Activated naive CD4-positive, alpha-beta T cell (primary cell): ENCODE measurements at places on chromosomes 12 and 14.

DNA sequence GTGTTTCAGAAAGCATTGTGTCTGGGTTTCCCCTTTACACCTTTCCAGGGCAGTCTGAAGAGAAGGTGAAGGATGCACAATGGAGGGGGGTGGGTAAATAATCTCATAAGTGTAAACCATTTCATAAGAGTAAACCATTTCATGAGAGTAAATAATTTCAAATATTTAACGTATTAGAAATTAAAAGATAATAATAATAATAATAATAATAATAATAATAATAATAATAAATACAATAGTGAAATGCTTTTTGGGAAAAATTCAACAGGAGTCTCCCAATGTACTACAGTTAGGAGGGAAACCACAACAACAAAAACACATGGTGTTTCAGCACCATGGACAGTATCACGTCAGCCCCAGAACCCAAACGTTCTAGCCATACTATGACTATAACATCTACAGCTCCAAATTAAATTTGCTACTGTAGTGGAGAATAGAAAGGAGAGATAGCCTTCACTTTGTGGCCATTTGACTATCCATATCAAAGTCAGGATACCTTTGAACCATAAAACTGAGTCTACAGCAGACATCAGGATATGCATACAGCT, 691.8 kb downstream of the BCL11B start:
- no peak for DNase-seq

GRCh38 chr12:43861840-43862150, 25.9 kb downstream of the TMEM117 start:
- no peak for DNase-seq

DNA sequence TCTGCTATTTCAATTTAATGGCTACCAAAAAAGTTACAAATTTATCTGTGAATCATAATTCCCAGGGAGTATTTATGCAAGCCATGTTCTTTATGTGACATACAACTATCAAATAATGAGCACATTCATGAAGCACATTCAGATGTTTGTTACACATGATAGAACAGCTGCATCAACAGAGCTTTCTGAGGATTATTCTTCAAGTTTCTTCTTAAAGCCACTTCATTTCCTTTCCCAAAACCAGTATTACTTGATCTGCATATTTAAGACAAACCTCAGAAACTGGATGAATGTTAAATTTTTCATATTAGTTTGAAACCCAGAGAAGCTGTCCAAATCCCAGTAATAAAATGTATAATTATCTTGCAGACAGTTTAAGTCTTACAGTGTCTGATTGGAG, 73.6 kb upstream of the SOX5 start:
- DNase-seq: no peak

GRCh38 chr12:4762773-4763172, 42.6 kb downstream of the GALNT8 start:
- no peak for DNase-seq

DNA sequence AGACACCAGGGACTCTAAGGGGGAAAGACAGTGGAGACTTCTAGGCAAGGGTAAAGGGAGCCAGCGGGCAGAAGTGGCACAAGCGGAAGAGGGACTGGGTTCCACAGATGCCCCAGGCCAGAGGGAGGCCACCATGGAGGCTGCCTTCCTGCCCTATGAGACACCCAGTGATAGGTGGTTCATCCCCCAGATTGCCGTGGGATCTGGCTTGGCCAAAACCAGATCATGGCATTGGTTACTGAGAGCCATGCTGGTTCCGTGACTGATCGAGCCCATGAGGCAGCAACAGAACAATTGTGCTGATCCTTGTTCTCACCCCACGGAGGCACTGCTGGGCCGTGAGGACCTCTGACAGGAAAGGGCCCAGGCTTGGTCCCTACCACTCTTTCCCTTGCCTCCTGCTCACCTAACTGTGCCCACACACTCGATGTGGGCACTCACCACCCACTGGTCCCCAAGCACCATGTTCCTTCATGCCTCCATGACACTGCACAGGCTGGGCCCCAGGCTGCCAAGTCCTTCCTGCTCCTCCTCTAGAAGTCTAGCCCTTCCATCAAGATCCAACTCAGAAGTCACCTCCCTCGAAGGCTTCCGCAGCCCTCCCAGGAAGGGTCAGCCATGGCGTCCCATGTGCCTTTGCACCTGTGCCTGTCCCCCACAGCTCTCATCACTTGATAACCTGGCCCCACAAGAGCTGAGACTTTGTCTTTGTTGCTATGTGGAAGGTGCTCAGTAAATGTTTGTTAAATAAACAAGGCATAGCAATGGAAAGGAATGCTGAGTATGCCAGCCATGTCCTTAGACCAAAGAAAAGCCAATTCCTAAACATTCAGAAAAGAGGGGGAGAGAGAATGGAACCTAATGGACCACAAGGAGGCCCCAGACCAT, 7.3 kb downstream of the KRT79 start:
- no peak for DNase-seq

GRCh38 chr12:75545636-75546035, 34.2 kb upstream of the KRR1 start:
- no peak for DNase-seq

DNA sequence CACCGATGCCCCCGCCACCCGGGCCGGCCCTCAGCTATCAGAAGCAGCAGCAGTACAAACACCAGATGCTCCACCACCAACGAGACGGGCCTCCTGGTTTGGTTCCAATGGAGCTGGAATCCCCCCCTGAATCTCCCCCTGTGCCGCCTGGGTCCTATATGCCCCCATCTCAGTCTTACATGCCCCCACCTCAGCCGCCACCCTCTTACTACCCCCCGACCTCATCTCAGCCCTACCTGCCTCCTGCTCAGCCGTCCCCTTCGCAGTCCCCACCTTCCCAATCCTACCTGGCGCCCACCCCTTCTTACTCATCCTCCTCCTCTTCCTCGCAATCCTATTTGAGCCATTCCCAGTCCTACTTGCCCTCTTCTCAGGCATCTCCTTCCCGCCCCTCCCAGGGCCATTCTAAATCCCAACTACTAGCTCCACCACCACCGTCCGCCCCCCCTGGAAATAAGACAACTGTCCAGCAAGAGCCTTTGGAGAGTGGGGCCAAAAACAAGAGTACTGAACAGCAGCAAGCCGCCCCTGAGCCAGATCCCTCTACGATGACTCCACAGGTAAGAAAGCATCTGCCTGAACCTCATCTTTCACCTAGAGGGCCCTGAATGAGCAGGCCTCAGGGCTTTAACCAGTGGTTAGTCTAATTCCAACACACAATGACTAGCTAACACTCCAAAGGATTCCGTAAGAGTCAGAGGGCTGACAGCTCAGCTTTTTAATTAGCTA, 851 bp downstream of the YLPM1 start:
- no peak for DNase-seq

DNA sequence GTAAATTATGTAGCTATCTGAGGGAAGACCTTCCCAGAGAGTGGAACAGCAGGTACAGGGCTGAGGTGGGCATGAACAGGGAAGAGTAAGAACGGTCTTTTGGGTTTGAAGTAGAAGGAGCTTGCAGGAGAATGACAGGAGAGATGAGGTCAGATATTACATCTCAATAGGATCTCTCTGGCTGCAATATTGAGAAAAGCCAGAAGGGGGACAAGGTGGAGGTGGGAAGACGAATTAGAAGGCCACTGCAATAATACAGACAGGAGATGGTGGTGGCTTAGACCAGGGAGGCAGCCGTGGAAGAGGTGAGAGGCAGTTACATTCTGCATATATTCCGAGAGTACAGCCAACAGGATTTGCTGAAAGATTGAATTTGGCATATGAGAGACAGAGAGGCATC, 310.2 kb downstream of the APAF1 start:
- DNase-seq: no peak

DNA sequence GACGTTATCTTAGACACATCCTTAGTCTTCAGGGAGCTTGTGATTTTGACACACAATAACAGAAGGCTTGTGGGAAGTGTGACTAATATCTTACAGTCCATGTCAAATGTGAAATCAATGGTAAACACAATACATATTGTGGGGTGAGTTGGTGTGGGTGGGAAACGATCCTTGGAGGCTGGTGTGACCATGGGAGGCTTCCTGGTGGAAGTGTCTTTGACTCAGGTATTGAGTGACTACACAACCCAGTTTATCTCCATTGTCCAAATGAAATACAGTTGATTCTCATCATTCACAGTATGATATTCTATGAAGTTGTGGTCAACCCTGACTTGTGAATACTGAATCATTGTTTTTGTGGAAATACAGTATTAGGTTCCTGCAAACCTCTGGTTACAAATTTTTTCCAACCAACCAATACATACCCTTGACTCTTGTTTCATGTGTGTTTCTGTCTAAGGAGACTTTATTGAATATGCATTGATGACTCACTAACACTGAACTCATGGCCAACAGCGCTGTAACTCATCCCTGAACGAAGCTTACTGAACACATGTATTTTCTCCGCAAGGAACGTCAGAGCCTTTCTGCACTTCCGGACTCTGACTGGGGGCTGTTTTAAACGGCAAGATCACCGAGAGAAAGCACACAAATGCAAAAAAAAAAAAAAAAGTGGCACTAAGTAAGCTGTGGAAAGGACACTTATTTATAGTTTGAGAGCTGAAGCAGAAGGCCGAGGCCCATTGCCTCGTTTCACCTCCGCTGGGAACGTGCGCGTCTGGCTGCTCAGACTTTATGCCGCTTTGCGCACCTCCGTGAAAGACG, 59.0 kb downstream of the CLMN start:
- no peak for DNase-seq

DNA sequence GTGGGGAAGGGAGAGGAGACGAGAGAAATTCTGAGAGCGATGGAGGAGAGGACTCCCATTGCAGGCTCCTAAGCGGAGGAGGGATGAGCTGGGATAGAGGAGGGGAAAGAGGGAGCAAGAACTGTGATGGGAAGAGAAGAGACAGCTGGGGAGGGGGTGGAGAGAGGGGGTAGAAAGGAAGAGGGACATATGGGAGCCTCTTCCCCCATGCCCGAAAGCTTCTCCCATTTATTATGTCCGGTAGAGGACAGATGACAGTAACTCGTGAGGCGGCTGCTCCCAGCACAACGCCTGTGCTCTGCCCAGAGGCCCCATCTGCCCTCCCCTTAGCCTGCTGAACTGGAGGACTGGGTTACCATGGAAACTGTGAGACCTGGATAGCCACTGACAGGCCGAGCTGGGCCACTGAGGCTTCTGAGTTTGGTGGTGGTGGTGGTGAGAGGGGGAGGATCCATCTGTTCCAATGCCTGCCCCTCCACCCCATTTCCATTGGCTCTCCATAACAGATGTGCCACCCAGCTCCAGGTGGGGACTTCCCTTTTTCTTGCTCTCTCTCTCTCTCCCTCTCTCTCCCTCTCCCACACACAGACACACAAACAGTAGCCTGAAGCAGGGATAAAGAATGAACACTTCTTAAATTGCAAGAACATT, 8.3 kb downstream of the CPNE6 start:
- no peak for DNase-seq

DNA sequence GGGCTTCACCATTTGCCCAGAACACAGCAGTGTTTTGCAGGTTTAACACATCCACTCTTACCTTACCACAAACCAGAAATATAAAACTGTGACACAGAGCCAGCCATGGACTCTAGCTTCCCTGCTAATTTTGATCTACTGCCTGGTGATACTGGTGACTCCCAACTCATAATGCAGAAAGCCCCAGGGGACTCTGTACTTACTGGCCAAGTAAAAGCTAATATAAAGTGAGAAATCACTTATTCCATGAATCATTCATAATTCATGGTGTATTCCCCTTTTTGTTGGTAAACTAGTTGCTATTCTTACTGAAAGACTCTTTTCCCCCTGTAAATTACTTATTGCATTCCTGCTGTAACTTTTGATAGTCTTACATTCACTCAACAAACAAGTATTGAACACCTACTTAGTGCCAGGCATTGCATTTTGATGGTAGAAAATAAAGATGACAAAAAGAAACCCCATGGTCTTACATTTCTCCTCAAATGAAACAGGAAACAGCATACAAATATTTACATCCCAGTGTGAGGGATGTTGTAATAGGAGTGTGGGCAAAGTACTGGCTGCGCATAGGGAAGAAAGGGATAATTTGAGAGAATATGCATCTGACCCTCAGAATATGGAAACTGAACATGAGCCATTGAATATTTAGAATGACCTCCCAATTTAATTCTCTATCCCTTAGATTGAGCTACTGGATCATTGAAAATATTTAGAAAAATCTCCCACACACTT, 279.6 kb downstream of the PDZRN4 start:
- no peak for DNase-seq

GRCh38 chr12:127489061-127489460, 777.9 kb upstream of the TMEM132C start:
- no peak for DNase-seq

- DNase-seq: no peak
Observed at GRCh38 chr12:52379536-52379935, 5.9 kb downstream of the KRT84 start.

GRCh38 chr14:102087762-102088011, 843 bp upstream of the HSP90AA1 start:
- no peak for DNase-seq

DNA sequence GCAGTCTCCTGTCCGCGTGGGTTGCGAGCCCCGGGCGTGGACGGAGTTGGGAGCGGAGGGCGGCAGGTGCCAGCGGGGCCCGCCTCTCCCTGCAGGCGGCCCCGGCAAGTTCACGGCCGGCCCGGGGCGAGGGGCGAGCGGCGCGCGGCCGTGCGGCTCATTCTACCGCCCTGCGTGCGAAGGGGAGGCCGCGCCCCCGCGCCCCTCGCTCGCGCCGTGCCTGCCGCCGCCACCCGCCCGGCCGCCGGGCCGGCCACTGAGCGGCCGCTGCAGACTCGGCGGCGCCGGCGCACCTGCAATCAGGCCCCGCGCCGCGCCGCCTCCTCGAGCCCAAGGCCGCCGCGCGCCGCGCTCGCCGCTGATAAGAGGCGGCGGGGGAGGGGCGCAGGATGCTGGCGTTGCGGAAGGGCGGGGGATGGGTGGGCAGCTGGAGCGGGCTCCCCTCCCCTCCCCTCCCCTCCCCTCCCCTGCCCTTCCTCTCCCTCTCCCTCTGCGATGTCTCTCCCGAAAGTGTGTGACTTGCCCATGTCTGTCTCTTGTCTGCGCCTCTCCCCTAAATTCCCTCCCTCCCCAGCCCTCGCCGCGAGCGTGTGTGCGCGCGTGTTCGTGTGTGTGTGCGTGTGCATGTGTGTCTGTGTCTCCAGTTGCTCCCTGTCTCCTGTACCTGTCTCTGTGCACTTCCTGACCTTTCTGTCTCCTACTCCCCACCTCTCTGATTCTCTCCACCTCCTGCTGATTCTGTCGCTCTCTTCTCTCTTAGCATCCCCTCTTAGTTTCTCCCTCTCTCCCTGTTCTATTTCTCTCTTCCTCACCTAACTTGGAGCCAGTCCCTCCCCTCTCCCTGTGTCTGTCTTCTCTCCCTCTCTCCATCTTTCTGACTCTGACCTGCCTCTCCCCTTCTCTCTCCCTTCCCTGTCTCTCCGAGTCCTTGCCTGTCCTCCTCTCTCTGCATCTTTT, 768.1 kb upstream of the TBX3 start:
- DNase-seq: no peak

- DNase-seq: no peak
Observed at GRCh38 chr12:44019118-44019517, 183.2 kb downstream of the TMEM117 start.
